SK-MEL-5 (cell line): ENCODE measurements at places on chromosomes 1 and 21. TPM values are rescaled to one million over a fixed set of nuclear protein-coding genes. Genes with fewer than 3 reads are reported as not detected.

- DNase-seq = no peak
These were observed 1260.7 kb downstream of the PLA2G4A start for GRCh38 chr1:188089461-188089860.

- DNase-seq = peak; percentile 37
These were observed 3.3 kb upstream of the ELAVL4 start for GRCh38 chr1:50105433-50105832.

DNA sequence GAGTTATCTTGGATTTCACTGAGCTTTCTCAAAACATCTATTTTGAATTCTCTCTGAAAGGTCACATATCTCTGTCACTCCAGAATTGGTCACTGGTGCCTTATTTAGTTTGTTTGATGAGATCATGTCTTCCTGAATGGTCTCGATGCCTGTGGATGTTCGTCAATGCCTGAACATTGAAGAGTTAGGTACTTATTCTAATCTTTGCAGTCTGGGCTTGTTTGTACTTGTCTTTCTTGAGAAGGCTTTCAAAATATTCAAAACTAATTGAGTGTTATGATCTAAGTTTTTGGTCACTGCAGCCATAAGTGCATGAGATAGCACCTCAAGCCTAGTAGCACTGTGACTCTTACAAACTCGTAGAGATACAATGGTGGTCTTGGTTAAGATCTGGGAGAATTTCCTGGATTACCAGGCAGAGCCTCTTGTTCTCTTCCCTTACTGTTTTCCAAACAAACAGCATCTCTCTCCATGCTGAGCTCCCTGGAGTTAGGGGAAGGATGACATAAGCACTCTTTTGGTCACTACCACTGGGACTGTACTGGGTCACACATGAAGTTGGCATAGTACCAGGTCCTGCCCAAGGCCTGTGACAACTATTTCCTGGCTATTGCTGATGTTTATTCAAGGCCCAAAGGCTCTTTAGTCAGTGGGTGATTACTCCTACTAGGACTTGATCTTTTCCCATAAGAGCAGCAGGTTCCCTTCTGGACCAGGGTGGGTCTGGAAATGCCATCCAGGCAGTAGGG is 25.6 kb downstream of the SLC22A15 start:
- no peak for DNase-seq

DNA sequence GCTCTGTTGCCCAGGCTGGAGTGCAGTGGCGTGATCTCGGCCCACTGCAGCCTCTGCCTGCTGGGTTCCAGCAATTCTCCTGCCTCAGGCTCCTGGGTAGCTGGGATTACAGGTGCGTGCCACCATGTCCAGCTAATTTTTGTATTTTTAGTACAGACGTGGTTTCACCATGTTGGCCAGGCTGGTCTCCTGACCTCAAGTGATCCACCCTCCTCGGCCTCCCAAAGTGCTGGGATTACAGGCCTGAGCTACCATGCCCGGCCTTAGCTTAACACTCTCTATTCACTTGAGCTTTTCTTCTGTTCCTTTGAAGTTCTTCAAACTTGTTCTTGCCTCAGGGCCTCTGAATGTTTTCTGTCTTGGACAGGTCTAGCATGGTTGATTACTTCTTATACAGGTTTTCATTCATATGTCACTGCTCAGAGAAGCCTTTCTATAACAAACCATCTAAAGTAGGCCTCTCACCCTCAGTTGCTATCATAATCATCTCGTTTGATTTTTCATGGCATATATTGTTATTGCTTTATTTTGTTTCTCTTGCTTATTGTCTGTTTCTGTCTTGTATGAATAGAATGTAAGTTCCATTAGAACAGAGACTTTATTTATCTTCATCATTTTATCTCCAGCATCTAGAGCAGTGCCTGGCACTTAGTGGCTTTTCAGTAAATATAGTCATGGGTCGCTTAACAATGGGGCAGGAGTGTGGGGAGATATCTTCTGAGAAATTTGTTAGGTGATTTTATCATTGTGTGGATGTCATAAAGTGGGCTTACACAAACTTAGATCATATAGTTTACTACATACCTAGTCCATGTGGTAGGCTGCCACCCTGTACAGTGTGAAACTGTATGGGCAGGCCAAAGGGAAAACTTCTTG is 12.1 kb downstream of the OSBPL9 start:
- DNase-seq = no peak

- DNase-seq = no peak
These were observed 402.5 kb downstream of the PTPRC start for GRCh38 chr1:199041173-199041914.

GRCh38 chr1:153371231-153371630 is 4.2 kb downstream of the S100A12 start:
- no peak for DNase-seq

- DNase-seq = no peak
These were observed 54.7 kb downstream of the RHBG start for GRCh38 chr1:156423422-156424352.

GRCh38 chr1:82819234-82819633 is 1018.5 kb downstream of the ADGRL2 start:
- peak; percentile 5 for DNase-seq

GRCh38 chr1:246417813-246418564 is 89.1 kb downstream of the SMYD3 start:
- no peak for DNase-seq

GRCh38 chr1:41716188-41717130 is 202.3 kb downstream of the HIVEP3 start:
- no peak for DNase-seq

DNA sequence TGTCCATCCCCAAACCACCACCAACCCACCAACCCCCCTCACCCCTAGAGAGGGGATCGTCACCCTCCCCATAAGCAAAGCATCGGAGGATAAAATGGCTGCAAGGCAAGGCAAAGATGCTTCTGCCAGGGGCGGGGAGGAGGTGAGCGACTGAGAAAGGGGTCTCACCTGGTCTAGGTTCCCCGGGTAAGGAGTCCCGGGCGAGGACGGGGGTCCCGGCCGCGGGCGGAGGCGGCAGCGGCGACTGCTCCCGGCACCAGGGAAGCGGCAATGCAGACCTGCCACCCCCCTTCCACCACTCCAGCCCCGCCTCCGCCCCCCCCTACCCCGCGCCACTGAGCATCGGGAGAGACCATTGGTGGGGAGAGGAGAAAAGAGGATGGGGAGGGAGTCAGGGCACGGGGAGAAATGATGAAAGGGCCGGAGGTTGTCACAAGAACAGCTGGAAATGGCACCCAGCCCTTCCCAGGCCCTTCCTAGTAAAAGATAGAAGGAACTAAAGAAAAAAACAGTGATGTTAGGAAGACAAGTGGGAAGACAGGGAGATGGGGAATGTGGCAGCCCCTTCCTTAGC is at the start of gene SV2A:
Gene SV2A, minus strand, starts transcription at position 274 of the 574 bp plus-strand sequence. CDS start 4,004 bp downstream, outside the sequence.
- DNase-seq = peak; percentile 74

The FBXO28 gene
- total RNA-seq = 34.2 and 37.3 TPM in 2 replicates

The TNFAIP8L2 gene
- total RNA-seq = not detected in 2 replicates

The EPHA10 gene
- 0.13 and 0.32 TPM in 2 replicates for total RNA-seq
